ENCODE measurements at places on chromosomes 6 and 20.

- DNase-seq = no peak
Measured at GRCh38 chr6:122365775-122366403, 33.6 kb upstream of the HSF2 start.

DNA sequence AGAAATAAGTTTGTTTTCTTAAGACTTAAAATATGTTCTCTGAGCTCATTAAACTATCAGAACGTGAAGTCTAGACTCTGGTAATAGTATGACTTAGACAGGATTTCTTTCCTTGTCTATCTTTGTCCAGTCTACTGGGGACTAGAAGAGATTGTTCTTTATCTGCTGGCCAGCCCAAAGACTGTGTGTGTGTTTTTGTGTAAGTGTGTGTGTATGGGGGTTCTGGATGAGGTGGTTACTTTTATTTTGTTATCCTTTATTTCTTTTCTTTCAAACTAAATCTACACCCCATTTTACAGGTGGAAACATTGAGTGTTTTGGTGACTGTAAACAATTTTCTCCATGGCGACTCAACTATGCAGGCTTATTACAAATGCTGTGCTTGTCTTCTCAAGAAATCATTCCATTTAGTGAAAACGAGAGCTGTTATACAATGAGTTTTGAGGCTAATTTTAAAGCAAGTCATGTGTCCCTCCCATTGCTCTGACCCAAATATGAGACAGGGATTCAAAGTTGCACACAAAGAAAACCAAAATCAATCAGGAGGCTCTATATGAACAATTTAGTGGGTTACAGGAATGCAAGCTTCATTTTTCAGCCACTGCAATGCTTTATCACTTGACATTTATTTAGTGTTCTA lies 97.6 kb downstream of the ELOVL5 start:
- DNase-seq = no peak

DNA sequence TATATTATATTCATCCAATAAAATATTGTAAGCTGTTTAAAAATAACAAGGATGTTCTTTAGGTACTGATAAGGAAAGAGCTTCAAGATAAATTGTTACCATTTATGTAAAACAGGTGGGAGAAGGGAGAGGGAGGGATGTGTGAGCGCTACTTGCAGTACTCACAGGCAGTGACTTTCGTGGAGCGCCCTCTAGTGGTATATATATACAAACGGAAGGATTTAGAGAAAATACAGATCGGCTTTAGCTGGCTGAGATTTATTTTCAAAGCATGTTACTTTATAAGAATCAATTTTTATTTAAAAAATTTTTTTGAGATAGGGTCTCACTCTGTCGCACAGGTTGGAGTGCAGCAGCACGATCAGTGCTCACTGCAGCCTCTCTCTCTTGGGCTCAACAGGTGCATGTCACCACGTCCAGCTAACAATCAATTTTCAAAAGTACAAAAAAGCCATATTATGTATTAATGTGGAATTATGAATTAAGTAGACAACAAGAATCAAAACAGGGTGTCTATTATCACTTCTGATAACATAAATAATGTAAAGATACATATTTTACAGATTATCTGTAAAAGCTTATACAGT lies 3.3 kb upstream of the MOG start:
- peak; percentile 84 for DNase-seq

- DNase-seq = peak; percentile 45
Measured at GRCh38 chr6:83511901-83512681, at the start of gene PRSS35. PRSS35 (plus strand) TSS chr6:83512534; CDS start chr6:83523442, 10,908 bp downstream.

GRCh38 chr20:47631078-47631477 lies 129.4 kb downstream of the NCOA3 start:
- no peak for DNase-seq

GRCh38 chr6:160945516-160946177 lies 45.9 kb upstream of the MAP3K4 start:
- no peak for DNase-seq

GRCh38 chr6:16608444-16608843 lies 152.8 kb downstream of the ATXN1 start:
- DNase-seq = no peak

DNA sequence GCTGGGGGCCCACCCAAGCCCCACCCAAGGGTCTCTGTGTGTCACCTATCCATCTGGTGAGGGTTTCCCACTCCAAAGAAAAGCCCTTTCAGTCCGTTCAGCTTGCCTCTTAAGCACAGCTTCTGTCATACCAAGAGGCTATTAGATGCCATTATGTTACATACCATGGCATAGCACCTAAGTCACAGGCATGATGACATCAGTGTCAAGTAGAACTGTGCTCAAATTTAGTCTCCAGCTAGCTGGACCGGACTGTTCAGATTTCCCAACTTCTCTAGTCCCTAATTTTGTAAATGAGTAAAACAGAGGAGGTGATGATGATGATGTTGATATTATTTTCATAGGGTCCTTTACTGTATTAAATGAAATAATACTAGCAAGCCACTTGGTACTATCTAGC lies 19.2 kb upstream of the PLEKHG1 start:
- DNase-seq = no peak

- no peak for DNase-seq
Measured at GRCh38 chr6:81138236-81138635, 614.2 kb downstream of the TENT5A start.

- peak; percentile 85 for DNase-seq
Measured at GRCh38 chr6:146851837-146852236, 253.1 kb downstream of the ADGB start.

GRCh38 chr6:143543435-143543834 lies 31.9 kb upstream of the FUCA2 start:
- no peak for DNase-seq

DNA sequence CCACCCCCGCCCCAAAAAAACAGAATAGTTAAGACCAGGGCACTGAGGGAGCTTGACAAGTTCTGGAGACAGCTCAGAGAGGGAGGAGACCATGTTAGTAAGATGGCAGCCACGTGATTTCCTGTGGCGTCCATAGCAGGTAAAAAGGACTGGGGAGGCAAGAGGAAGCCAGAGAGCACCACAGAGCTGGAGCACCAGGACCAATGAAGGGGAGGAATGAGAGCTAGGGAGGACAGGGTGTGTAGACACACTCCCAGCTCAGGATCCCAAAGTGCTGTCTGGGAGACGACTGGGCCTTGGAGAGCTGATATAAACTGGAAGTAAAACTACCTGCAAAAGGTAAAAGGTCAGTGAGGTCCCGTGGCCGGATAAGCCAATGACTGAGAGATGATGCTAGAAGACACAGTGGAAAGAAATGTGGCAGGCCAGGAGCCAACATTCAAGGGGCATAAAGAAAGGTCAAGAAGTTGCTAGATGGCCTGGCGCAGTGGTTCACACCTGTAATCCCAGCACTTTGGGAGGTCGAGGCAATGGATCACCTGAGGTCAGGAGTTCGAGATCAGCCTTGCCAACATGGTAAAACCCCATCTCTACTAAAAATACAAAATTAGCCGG lies 39.0 kb downstream of the SLC23A2 start:
- DNase-seq = no peak

GRCh38 chr6:113636357-113636824 lies 220.8 kb upstream of the MARCKS start:
- peak; percentile 84 for DNase-seq

GRCh38 chr6:2531426-2532215 lies 219.1 kb downstream of the MYLK4 start:
- DNase-seq = peak; percentile 51

All from fibroblast of villous mesenchyme (primary cell).